ENCODE measurements at places on chromosomes 5 and 9.

DNA sequence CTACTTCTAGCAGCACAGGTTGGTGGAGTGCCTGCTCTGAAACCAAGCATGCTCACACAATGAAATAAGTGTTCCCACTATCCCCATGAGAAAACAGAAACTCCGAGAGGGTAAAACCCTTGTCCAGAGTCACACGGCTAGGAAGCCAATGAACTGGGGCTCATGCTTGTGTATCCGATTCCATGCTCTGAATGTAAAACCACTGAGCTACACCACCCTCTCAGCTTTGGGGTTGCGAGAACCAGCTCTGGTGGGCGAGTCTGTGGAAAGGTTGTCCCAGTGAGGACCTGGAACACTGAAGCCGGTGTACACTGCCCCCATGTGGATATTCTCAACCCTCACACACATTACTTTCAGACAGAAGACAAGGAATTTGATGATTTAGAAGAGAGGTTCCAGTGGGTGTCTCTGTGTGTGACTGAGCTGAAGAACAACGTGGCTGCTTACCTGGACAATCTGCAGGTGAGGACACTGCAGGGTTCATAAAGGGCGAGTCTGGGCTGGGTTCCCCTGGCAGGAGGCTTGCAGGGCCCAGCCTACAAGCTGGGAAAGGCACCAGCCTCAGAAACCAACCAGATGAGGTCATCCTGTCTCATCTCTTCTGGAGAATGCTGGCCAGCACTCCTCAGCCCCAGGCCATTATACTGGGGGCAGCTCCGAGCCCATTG is 37.4 kb downstream of the ARHGEF37 start:
- DNase-seq: no peak

DNA sequence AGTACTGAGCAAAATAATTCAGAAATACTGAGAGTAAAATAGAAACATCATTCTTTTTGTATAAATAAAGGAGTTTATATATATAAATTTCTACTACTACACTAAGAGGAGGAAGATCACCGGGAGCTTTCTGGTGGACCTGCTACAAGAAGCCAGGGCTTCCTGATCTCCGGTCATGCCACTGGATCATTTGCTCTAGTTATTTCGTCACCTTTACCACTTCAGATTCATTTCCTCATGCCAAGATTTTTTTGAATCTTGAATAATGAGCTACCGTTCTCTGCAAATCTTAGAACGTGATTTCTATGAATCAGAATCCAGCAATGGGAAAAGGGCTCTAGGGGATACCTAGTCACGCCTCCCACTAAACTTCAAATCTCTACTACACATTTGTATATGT is 51.9 kb upstream of the TBC1D9B start:
- no peak for DNase-seq

DNA sequence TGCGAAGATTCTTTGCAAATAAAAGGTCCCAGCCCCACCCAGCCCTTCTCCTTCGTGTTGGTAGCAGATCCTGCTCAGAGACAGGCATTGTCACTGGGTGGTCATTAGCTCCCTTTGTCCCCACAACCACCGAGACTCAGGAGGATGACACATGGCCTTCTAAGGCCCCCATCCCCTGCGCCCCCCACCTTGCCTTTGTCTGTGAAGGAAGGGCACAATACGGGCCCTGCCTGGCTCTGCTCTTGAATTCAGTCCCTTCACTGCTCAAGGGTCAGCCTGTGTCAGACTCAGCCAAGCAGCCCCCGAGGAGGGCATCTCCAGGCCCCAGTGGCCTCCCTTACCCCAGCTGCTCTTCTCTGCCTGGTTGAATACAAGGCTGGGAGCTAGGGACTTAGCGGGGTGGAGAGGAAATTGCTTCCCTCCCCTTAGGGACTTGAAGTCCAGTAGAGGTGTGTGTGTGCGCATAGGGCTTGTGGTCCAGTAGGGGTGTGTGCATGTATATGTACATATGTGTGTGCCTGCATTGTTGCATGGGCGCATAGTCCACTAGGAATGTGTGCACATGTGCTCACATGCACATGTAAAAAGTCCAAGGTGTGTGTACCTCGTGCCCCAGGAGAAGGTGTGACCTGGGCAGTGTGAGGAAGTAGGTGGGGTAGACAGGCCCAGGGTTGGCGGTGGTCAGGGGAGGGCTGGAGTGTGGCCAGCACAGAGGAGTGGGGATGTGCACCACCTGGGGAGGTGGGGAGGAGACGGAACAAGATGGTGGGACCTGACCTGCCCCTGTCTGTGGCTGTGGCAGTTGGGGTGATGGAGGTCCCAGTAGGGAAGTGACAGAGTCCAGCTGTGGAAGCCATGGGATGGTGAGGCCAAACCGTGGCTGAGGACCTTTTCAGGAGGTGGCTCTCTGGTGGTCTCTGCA is 59.1 kb downstream of the PHF2 start:
- DNase-seq: no peak

DNA sequence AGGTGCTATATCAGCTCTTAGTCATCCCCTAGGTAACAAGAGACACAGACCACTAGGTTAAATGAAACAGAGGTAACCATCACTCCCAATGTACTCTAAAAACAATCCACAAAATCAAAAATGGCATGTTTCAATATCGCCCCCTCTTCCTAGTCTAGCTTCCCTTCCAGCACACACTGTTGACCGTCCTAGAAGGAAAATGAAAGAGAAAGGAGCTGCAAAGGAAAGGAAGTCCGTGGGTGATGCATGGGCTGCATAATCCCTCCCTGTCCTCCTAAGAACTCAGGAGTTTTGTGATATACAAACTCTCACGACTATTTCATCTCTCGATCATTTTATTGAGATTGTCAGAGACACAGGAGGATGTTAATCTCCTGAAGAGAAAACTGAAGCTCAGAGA is 101.6 kb downstream of the RFK start:
- no peak for DNase-seq

DNA sequence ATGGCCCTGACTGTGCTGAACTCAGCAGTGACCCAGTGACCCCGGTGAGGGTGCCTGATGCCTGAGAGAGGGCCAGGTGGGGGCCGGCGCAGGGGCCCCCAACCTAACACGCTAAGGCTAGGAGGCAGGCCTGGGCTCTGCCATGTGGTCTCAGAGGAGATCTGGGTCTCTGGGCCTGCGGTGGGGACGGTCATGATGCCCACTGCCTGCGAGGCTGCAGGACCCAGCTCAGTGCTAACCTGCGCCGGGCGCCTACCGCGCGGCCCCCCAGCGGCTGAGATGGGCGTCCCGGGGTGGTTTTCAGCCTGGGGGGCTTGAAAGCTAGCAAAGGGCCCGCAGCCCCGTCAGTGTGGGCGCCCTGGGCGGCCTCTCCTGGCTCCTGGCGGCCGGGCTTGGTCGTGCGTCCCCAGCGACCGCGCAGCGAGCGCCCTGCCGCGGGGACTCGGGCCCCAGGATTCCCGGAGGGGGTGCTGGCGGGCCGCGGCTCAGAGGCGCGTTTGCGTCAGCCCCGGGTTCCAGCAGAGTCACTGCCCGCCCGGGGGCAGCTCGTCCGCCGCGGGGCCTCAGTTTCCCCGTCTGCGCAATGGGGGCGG is 2.5 kb downstream of the EGFL7 start:
- DNase-seq: no peak

All from CD4-positive, alpha-beta T cell treated with Interleukin-4 for 4 hours (primary cell).